Keratinocyte (primary cell): ENCODE measurements at places on chromosomes 1 and 21. TPM values are rescaled to one million over a fixed set of nuclear protein-coding genes. Genes with fewer than 3 reads are reported as not detected.

DNA sequence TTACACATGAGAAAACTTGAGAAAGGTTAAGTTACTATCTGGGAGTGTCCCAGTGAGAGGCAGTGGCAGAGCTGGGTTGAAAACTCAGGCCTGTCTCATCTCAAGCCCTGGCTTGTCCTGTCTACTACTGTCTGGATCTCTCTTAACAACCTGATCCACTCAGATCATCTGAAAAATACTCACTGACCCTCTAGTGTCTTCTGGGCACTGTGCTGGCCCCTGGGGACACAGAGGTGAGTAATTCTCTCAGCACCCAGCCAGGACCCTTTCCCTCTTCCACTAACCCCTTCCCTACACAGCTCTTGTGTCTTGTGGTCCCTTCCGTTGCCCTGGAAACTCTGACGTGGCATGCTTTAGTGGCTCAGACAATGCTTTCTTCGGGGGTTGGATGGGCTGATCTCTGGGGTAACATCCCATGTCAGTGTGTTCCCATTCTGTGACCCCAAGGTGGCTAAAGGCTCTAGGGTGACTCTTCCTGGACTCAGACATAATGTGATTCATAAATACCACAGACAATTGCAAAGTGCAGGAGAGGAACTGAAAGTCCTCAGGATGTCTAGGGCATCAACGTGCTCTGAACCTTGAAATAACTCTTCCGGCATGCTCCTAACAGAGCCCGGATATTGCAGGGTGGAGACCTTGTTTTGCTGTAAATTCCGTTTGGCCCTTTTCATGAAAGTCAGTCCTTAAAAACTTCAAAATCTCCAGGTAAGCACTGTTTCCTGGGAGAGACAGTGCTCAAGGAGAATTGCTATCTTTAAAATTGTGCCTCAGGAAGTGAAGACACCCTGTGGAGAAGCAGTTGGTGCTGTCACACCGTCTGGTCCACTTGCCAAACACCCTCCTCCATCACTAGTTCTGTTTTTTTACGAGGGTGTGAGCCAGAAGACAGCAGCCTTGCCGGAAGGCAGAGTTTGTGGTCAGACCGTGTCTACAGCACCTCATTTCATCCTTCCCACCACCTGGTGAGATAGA is 4.0 kb downstream of the SHISAL2A start:
- DNase-seq: no peak

- DNase-seq: no peak
These were observed 265.9 kb downstream of the PRDM2 start for GRCh38 chr1:13965770-13966398.

- no peak for DNase-seq
These were observed 12.2 kb upstream of the RGS16 start for GRCh38 chr1:182616130-182617013.

Gene ALPL
- polyA plus RNA-seq: not detected in 3 replicates

Gene TCEA3
- polyA plus RNA-seq: 0.18 to 0.63 TPM (median 0.38 TPM) in 3 replicates

DNA sequence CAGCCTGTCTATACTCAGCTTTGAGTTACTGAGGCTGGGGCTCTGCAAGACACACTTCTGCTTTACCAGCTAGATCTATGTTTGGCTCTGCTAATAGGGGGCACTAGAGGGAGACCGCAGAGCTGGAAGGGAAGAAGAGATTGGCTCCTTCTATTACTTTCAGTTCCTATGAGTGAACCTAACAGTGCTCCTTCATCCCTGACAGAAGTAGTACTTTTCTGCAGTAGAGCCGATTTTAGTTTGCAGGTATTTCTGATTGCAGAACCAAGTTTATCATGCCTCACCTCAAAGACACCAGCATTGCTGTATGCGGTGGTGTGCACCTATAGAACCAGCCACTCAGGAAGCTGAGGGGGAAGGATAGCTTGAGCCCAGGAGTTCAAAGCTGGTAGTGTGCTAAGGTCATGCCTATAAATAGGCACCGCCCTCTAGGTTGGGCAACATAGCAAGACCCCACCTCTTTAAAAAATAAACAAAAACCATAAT is 5.7 kb upstream of the ZDHHC18 start:
- DNase-seq: no peak

Gene SPRR1B
- polyA plus RNA-seq: 253 to 503 TPM (median 436 TPM) in 3 replicates

DNA sequence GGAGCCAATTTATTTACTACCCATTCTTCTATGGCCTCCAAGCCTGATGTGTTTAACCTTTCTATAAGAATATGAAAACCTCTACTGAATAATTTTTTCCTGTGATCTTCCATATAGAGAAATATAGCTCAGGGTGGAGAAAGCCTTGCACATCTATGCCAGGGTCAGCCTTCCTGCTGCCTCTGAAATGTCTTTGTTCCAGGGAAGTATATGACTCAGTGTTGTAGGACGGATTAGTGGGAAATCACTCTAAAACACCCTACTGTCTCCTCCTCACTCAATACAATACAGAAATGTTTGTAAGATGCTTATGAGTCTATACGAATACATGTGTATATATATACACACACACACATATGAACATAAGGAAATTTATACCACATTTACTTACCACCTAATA is 1044.9 kb downstream of the BRINP3 start:
- no peak for DNase-seq

Gene SPOCD1
- polyA plus RNA-seq: 3.3 to 12.0 TPM (median 4.7 TPM) in 3 replicates

DNA sequence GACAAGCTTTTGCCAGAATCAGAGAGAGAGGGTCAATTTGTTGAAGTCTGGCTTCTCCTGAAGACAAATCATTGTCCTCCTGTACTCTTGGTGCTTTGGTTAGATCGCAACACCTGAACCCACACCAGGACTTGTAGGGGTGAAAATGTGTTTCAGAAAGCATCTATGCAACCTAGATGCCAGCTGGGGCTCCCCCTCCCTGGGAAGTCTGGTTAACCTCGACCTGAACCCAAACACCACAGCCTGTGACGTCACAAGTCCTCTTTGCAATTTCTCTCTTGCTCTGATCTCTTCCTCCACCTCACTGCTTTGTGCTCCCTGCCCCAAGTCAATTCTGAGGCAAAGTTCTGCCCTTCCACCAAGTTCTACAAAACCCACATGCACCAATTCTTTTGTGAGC is 42.8 kb upstream of the USP24 start:
- no peak for DNase-seq

Gene GPR157
- 4.4 to 6.5 TPM (median 6.1 TPM) in 3 replicates for polyA plus RNA-seq

- no peak for DNase-seq
These were observed 601 bp downstream of the UBE2G2 start for GRCh38 chr21:44800971-44801467.

DNA sequence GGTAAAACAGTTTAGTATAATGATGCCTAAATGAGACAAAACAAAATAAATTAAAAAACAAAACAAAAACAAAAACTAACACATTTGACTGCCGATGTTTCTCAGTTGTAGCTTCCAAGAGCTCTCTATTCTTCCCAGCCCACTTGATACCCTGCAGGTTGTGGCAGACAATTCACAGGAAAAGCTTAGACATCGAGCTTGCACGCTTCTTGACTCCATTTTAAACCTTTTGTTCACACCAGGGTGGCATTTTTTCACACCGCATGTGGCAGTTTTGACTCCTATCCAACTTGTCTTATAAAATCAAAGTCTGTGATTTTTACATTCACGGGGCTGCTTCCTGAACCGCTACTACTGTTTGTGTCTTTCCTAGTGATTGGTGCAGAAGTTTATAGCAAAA is 575.9 kb downstream of the USP25 start:
- DNase-seq: no peak

DNA sequence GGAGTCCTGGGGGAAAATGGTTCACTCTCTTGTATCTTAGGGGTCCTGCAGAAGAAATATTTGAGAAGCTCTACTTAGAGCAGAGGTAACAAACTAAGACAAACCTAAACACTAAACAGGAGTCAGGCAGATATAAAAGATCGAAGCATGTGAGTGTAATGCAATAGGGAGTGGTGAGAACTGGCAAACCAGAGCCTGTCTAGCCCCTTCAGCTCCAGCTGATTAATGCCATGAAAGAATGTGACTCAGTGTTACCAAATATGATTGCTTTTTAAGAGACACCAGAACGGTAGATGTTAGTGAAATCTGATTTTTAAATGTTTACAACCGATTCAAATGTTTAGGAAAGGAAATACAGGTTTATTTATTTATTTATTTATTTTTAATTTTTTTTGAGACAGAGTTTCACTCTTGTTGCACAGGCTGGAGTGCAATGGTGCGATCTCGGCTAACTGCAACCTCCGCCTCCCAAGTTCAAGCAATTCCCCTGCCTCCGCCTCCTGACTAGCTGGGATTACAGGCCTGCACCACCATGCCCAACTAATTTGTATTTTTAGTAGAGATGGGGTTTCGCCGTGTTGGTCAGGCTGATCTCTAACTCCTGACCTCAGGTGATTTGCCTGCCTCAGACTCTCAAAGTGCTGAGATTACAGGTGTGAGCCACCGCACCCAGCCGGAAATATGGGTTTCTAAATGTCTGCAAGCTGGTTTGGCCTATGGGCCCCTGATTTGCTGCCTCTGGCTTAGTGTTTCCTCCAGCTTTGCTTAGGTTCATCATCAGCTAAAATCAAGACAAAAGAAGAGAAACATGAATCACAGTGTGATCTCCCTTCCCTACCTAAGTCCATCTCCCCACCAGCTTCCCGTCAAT is 12.2 kb downstream of the TXNIP start:
- DNase-seq: no peak

- DNase-seq: no peak
These were observed 72.3 kb downstream of the CTH start for GRCh38 chr1:70483342-70483741.
